ENCODE measurements at places on chromosomes 4 and X.

DNA sequence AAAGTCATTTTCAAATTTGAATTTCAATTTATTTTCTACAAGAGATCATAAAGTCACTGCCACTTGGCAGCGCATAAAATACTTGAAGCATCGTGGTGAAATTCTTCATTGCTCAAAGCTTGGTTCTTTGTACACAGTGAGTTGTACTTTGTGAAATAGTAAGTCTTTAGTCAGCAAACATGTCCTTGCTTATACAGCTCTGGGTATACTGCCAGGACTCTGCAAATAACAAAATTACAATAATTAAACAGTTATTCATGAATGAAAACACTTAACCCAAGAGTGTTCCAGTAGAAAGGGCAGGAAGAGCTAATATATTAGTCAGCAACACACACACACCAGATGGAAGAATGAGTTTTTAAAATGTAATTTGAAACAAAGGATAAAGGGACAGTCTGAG is 1300.9 kb upstream of the DIAPH2 start:
- no peak for DNase-seq

GRCh38 chr4:145538596-145538995 is 56.9 kb downstream of the SMAD1 start:
- no peak for DNase-seq

GRCh38 chr4:472881-473569 is 25.9 kb downstream of the ZNF721 start:
- DNase-seq, result no peak

- DNase-seq, result no peak
These were observed 22.8 kb downstream of the MSN start for GRCh38 chrX:65690057-65690855.
